ENCODE measurements at places on chromosomes 16 and 17.
A peak's percentile ranks its signal among the peaks of the same experiment; 100 is the strongest.

DNA sequence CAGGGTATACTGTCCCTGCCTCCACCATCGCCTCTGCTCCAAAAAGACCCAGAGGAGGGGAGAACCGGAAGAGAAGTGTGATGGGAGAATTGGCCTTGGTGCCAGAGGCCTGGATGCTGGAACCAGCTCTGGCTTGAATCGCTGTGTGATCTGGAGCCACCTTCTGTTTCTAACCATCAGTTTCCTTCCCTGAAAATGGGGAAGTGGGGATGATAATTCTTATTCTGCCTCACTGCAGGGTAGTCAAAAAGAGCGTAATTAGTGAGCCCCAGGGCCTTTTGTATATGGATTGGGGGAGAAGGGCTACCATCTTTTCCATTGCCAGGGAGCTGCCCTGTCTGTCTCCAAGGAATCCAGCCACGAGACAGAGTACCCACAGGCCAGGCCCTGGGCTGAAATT is 52.2 kb downstream of the CCT6B start:
- no peak for DNase-seq

- no peak for DNase-seq
Observed at GRCh38 chr17:73888862-73889261, 244.6 kb upstream of the SDK2 start.

- no peak for DNase-seq
Observed at GRCh38 chr17:17067257-17067656, 25.0 kb downstream of the MPRIP start.

- no peak for DNase-seq
Observed at GRCh38 chr16:8572063-8572918, 18.0 kb downstream of the TMEM114 start.

- DNase-seq: no peak
Observed at GRCh38 chr17:17752821-17753321, 71.6 kb downstream of the RAI1 start.

GRCh38 chr17:28416703-28417311 is 10.8 kb upstream of the SLC46A1 start:
- peak; percentile 65 for DNase-seq

GRCh38 chr17:62741290-62741689 is 66.8 kb downstream of the MARCHF10 start:
- DNase-seq: no peak

- DNase-seq: no peak
Observed at GRCh38 chr17:78343187-78343542, 16.7 kb downstream of the SOCS3 start.

DNA sequence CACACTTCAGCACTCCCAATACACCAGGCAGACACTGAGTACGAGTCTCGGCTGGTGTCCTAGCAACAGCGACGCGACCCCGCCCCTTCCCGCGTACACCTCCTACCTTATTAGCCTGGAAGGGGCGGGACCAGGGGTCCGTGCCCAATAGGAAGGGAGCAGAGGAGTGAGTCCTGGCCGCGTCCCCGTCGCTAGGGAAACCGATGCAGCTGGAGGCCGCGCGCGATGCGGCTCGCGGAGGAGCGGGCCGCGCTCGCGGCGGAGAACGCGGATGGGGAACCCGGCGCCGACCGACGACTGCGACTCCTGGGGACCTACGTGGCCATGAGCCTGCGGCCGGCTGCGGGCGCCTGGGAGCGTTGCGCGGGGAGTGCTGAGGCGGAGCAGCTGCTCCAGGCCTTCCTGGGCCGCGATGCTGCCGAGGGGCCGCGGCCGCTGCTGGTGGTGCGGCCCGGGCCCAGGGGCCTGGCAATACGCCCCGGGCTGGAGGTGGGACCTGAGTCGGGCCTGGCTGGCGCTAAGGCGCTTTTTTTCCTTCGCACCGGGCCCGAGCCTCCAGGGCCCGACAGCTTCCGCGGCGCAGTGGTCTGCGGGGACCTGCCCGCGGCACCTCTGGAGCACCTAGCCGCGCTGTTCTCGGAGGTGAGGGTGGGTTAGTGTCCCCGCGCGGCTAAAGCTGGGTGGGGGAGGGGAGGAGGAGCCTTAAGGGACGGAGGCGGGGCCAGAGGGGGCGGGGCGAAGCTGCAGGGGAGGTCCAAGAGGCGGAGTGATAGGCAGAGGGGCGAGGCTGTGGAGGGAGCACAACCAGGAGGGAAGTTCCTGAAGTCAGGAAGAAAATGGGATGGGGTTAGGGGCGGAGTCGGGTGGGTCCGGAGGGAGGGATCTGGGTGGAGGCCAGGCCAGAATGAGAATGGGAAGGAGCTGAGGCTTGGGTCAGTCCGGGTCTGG is at the start of gene DNAH9:
Gene DNAH9 (plus strand): TSS at position 197 of the 948 bp plus-strand sequence. CDS start 29 bp downstream, at position 226.
- no peak for DNase-seq

- DNase-seq: no peak
Observed at GRCh38 chr17:8488901-8489300, 53.2 kb downstream of the NDEL1 start.

- DNase-seq: no peak
Observed at GRCh38 chr16:72785171-72785570, 262.8 kb downstream of the ZFHX3 start.

DNA sequence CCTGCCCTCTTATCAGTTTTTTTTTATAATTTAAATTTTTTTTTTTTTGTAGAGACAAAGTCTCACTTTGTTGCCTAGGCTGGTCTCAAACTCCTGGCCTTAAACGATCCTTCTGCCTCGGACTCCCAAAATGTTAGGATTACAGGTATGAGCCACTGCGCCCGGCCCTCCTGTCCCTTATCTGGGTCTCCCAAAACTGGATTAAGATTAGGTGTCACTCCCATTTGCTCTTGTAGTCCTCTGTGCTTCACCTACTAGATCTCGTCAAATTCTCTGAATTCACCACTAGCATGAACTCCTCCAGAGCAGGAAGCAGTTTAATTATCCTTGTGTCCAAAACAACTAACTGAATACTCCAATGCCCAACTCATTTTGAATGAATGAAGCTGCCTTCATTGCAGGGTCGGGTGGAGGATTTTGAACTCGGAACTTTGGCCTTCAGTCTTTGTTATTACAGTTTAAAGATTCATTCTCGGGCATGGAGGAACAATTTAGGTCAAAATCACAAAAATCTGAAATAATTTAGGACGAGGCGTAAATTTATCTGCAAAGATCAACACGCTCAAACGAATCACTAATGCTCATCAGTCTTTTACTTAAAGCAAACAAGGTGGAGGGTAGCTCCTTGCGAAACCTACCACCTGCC is 802 bp upstream of the ATXN2L start:
- no peak for DNase-seq

GRCh38 chr16:50300942-50301625 is 34.7 kb downstream of the ADCY7 start:
- no peak for DNase-seq

GRCh38 chr16:8727131-8727806 is 52.9 kb downstream of the ABAT start:
- no peak for DNase-seq

DNA sequence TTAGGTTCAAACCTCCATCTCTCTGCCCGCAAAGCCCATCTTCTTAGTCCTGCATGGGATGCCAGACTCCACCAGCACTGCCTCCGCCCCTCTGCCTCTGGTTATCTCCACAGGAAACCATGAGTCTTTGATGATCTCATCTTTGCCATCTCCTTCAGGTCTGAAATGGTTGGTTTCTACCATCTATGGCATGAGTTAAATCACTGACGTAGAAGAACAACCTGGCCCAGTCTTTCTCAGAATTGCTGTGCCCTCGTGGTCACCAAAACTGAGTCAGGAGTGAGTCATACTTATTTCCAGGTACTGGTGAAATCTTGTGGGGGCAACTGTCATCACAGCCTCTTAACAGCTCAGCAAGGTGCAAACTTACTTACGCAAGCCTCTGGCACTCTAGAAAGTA is 468.7 kb upstream of the C16orf82 start:
- no peak for DNase-seq

DNA sequence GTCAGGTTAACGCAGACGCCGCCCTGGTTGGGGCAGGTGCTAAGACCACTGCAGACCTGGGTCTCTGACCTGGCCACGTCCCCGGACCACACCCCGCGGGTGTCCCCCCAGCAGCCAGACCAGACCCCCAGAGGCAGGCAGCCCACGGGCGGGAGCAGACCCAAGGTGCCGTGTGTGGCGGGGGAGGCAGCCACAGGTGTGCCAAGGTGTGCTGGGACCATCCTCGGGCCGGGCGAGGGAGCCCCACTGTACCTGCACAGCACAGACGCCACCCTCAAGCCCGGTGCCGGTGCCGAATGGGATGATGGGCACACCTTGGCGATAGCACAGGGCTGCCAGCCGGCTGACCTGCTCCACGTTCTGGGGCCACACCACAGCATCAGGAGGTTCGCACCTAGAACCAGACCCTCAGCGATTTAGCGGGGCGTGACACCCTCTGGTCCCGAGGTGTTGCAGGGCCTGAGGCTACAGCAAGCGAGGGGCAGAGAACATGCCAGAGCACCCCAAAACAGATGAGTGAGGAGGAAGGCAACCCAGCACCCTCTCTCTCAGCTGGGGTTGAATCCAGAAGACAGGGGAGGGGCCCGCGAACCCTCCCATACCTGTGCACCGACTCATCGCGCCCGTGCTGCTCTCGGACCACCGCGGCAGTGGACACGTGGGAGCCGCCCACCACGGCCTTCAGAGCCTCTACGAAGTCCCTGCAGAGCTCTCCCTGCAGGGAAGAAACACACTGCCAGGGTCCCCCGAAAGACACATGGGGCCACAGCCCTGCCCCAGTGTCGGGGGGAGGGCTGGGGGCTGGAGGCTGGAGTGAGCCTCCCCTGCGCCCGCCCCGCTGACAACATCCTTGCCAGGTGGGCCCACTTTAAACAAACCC is 1.4 kb downstream of the LDHD start:
- DNase-seq: no peak

- DNase-seq: no peak
Observed at GRCh38 chr16:3091551-3091950, 7.5 kb downstream of the ZSCAN10 start.

GRCh38 chr16:23803591-23804123 is 32.1 kb upstream of the PRKCB start:
- peak; percentile 65 for DNase-seq

DNA sequence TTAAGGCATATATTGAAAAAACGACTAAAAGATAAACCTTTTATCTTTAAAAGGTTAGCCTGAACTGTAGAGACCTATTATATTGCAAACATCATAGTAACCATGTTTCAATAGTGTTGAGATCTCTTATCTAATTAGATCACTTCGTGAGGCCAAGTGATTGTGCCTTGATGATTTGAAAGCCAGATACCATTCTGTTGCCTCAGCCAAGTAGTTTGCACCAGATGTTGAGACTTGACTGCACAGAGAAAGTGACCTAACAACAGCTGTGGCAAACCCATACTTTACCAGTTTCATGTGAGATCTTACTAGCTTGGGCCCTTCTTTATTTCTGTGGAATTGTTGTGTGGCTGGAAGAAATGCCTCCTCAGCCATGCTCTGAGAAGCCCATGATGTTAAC is 717.3 kb downstream of the KCNJ2 start:
- DNase-seq: no peak

DNA sequence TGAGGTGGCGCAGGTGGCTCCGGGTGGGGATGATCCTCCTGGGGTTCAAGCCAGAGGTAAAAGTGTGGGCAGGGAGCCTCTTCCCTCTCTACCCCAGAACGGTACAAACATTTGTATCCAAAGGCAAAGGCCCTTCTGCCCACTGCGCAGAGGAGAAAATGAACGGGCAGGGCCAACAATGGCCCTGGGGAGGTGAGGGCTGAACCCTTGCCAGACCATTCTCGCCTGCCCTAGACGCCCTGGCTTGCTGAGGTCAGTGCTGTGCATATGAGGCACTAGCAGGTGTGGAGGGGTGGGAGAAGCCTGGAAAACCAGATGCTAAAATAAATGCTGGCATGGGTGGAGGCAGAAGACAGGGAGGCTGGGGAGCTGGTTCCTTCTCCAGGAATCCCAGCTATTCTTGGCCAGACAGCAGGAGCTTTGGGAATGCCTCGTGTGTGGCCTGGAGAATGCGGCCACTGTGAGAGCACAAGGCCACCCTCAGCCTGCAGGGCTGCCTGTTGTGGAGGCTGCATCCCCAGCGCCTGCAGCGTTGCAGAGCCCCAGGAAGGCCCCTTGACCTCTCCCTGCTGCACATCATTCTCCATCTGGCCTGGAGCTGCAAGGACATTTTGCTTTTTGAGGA is 4.5 kb downstream of the C17orf50 start:
- no peak for DNase-seq

DNA sequence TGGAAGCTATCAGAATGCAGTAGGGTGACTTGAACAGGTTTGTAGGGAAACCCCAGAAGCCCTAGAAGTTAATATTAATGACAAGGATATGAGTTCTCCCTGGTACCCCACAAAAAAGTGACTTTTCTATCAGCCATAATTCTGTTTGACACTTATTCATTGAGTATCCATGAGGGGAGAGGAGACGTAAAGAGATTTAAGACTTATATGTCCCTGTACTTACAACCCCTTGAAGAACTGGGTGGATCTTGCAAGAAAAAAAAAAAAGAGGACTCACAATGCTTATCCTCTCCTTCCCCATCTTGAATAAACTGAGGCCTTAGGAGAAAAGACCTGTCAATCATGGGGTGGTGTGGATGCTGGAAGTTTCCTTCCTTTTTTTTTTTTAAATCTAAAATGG is 203.5 kb downstream of the CBLN1 start:
- DNase-seq: no peak

DNA sequence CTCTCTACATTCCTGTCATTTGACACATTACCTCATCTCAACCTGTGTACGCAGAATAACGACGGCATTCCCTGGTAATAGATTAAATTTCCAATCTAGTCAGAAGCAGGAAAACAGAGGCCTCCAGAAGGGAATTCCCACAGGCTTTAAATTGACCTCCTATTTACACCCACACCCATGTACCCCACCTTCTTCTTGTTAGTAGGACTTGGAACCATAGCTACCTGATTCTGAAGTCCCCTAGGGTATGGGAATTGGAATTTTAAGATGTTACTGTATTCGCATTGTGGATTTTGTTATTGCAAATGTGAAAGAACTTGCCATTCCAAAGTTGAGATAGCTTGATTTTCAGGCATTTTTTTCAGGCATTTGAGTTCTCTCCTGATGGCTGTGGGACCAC is 377.5 kb upstream of the DYNLRB2 start:
- DNase-seq: no peak

DNA sequence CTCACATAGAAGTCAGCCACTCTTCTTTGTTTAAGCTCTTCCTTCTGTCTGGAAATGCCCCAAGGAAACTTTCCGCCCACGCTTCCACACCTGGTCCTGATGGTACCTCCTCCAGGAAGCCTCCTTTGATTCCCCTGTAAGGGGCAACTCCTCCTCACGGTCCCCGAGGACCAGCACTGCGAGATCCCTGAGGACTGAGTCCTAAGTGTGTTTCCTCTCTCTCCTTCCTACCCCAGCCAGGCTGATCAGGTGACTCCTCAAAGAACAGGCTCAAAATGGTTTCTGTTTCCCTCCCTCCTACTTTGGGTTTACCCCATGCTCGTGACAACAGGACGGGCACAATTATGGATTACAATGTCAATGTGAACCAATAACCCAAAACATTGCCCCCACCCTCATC is 63.0 kb upstream of the MED9 start:
- DNase-seq: no peak

- peak; percentile 65 for DNase-seq
Observed at GRCh38 chr17:77214743-77215142, 74.0 kb downstream of the SEC14L1 start.

DNA sequence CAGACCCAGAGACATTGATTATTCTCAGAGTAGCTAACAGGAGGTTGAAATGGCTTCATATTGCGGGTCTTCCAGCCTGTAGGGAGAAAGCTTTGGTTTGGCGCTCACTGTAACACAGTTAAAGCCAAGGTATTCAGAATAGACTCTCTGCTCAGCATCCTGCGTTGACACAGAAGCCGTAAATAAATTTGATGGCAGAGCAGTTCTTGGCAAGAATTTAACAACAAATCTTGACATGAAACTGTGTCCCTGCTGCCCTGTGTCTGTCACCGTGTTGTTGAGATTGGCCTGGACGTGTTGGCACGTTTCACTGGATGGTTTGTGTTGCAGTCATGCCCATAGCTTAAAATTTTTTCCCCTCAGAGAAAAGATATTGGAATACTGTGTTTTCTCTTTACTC is 359.6 kb downstream of the SNX29 start:
- no peak for DNase-seq
